ENCODE measurements at places on chromosomes 1 and 21.

- ATAC-seq = no peak
Observed at GRCh38 chr21:28991861-28992525, 684 bp downstream of the LTN1 start.

DNA sequence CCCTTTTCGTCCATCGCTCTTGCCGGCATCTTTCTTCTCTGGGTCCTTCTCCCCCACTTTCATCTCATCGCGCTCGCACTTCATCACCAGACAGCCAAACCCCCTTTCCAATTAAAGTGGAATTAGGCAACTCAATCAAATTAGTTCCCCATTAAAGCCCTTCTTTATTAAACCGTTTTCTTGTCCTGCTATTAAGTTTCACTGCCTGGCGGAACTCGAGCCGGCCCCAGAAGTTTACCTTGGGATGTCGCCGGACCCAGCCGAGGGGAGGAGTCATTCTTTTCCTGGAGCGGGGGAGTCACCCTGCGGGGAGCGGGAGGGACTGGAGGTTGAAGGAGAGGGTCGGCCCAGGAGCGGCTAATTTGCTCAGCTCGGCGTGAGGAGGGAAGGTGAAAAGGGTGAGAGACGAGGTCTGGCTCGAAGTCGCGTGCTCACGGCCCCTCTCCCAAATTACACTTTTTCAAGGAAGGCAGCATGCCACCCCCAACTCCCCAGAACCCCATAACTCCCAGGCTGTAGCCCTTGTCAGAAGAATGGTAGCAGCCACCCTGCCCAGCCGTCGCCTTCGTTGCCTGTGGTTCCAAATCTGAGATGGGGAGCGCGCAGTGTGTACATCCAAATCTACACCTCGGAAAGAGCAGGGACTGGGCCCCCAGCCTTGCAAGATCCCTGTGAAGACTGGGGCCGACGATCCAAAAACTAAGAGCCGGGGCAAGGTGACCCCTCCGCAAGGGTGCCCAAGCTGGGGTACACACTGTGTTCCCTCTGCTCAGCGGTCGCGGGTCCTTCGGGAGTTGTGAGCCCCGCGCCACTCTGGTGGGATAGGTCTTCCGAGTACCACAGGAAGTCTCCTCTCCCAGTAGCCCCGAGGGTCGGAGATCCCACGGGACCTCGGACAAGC is 6.4 kb downstream of the DMRTA2 start:
- no peak for ATAC-seq

DNA sequence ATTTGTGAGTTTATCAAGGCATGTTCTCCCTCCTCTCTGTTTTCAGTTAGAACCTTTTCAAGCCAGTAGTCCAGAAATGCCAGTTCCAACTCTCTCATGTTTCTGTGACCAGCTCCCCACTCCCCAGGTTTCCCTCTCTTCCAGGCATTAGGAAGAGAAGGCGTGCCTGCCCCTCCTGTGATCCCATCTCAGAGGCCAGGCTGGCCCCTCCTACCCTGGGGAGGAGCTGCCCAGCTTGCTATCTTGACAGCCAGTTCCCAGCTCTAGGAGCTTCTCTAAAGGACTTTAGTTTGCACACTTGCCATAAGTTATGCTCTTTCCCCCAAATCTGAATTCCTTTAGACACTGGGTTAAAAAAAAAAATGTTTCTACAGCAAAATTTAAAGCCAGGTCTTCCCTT is 8.9 kb downstream of the HYI start:
- no peak for ATAC-seq

DNA sequence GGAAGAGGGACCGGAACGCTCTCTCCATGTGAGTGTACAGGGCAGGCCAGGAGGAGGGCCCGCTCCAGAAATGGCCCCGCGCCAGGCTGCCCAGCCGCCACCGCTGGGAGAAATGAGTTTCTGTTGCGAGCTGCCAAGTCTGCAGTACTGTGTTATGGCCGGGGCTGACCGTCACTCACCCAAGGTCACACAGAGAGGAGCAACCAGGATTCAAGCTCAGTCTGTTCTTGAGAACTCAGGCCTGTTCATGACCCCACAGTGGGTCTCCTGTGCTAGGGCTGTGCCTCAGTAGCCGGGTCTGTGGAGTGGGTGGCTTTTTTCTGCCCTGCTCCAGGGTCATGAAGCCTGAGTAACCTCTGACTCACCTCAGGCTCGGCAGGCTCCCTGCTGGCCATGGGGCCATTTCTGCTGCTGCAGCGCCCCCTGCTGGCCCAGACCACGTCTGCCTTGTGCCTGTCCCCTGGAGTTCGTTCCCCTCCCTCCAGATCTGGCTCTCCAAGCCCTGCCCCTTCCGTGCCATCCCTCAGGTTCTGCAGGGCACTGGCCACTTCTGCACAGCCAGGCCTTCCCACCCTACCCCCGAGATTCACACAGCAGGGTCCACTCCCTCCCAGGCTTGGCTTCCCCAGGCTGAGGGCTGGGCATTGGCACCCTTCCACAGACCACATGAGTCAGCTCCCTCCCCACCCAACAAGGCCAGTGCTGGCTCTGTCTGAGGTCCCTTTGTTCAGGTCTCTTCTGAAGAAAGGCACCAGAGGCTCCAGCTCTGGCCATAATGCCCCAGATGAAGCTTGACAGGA is 51.8 kb downstream of the EDN2 start:
- ATAC-seq = peak; percentile 86

DNA sequence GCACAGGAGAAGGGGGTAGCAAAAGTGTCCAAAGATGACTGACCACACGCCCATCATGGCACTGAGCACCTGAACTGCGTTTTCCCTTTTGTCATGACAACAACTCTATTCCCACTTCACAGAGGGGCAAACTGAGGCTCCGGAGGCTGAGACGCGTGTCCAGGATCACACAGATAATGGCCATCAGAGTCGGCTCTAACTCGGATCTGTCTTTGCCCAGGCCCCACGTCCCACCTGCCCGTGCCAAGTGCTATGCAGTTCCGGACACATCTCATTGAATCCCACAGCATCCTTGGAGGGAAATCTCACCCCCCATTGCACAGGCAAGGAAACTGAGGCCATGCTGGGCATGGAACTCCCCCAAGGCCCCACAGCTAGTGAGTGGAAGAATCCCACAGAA is 62.1 kb downstream of the MATN1 start:
- no peak for ATAC-seq

DNA sequence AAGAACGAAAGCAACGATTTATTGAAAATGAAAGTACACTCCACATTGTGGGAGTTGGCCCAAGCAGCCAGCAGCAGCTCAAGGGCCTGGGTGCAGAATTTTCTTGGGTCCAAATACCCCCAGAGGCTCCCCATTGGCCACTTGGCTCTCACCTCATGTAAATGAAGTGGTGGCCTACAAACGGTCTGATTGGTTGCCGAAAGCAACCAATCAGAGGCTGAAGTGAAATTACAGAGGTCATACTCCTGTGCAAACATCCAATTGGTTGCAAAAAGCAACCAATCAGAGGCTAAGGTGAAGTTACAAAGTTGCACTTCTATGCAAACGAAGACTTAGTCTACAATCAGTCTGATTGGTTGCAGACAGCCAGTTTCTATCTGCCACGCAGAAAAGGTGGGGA is 31.9 kb downstream of the FAM163A start:
- no peak for ATAC-seq

GRCh38 chr1:15245593-15246360 is 1.2 kb upstream of the FHAD1 start:
- ATAC-seq = no peak

DNA sequence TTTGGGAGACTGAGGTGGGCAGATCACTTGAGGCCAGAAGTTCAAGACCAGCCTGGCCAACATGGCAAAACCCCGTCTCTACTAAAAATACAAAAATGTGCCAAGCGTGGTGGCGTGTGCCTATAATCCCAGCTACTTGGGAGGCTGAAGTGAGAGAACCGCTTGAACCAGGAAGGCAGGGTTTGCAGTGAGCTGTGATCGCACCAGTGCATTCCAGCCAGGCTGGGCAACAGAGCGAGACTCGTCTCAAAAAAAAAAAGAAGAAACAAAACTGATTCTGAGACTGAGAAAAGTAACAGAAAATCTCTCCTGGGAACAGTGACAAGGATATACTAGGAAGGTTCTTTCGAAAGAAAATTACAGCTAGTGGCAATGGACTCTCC is 20.9 kb downstream of the USP48 start:
- no peak for ATAC-seq

GRCh38 chr1:35717911-35718476 is 690 bp downstream of the C1orf216 start:
- ATAC-seq = no peak

- no peak for ATAC-seq
Observed at GRCh38 chr1:245578308-245578707, 423.5 kb downstream of the KIF26B start.

- ATAC-seq = no peak
Observed at GRCh38 chr1:214537219-214537618, 14.2 kb downstream of the PTPN14 start.

- no peak for ATAC-seq
Observed at GRCh38 chr1:168939110-168939946, 167.2 kb upstream of the ATP1B1 start.

- no peak for ATAC-seq
Observed at GRCh38 chr1:62800281-62800680, 16.3 kb downstream of the ATG4C start.

DNA sequence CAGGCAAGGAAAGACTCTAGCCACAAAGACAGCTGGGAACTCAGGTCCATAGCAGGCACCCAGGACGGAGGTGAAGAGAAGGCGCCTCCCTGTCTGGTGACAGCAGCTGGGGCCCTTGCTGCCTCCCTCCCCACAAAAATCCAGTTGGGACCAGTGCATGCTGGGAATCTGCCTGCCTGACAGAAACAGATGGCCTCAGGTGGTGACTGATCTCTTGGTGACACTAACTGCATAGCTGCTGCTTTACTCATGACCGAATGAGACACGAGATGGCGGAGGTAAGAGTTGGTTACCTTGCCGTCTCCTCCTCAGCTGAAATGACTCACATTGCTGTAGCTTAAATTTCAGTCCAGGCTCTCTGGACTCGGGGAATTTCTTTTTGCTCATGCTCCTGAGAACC is 130.3 kb downstream of the FGGY start:
- no peak for ATAC-seq

DNA sequence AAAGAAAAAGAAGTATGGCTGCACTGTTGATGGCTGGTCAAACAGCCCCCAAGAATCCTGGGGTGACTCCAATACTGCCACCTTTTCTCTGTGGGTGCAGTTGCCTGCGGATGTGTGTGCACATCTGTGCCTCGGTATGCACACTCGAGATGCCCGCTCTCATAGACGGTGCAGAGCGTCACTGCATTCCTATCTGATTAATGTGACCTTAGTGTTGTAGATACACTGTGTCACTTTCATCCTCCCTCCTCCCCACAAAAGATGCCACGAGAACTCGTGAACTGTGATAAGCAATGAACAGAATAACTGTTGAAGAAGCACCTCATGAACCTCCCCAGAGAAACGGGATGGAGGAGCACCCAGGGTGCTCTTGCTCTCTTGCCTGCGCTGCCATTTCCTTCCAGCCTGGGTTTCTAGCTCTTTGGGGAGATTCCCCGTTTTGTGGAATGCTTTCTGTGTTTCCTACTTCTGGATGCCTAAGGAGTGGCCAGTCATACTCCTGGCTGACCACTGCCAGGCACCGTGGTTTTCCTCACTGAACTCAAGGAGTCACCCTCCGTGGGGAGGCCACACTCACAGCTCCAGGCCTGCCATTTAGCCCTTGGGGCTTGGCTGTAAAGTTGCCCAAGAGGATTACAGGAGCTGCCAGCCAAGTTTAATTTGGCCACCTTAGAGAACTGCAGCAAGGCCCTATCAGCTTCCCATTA is 32.0 kb downstream of the NTPCR start:
- ATAC-seq = no peak

GRCh38 chr1:245131026-245131393 is 23.8 kb upstream of the KIF26B start:
- ATAC-seq = no peak

DNA sequence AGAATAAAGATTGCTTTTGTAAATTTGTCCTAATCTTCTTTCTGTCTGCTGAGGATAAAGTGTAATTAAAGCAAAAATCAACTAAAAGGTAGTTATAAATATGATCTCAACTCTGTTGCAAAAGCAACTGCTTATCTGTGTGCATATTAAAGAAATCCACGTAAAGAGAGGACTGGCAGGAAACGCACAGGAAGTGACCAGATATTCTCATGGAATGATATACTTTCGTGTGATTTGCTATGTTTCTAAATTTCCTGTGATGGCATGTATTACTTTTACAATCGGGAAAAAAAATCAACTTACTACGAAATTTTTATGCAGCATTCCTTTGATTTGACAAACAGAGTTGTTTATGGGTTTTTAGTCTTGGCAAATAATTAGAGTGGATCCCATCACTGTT is 75.4 kb downstream of the RGS2 start:
- no peak for ATAC-seq

GRCh38 chr1:76337542-76338219 is 263.1 kb downstream of the ST6GALNAC3 start:
- ATAC-seq = no peak

GRCh38 chr1:85374160-85374559 is 90.8 kb downstream of the DDAH1 start:
- no peak for ATAC-seq

DNA sequence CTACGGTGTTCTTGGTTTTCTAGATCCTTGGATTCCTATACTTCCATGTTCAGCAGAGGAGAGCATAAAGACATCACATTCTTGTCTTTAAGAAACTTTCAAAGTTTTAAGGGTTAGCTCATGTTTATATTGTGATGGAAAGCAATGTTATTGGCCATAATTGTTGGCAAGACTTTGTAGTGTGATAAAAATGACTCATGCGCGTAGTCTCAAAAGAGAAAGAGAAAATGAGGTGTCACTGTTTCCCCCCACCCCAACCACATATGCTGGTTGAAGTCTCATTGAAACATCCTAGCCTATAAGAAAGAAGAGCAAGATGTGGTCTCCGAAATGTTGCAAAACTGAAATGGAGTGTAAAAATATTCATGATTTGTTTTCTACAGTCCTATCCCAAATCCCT is 348.8 kb downstream of the PTBP2 start:
- ATAC-seq = no peak

DNA sequence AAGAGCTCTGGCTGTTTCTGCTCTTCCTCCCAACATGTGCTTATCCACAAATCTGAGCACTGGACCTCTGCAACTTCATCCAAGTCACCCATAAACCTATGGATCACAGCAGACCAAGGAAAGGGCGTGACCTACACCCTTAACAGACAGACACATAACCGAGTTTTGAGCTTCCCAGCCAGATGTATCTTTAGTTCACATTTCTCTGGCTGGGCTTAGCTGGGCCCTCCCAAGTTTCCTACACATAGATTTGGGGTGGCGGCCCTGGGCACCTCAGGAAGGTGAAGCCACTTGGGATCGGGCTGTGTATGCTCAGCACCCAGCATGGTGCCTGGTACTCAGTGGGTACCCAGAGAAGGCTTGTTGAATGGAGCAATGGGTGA is 26.4 kb downstream of the FAAH start:
- ATAC-seq = no peak

GRCh38 chr1:23148084-23148483 is 20.6 kb downstream of the LUZP1 start:
- ATAC-seq = peak; percentile 97

GRCh38 chr1:5509664-5510452 is 482.4 kb downstream of the NPHP4 start:
- ATAC-seq = peak; percentile 44

GRCh38 chr1:204207136-204207616 is 6.6 kb downstream of the GOLT1A start:
- peak; percentile 88 for ATAC-seq

GRCh38 chr1:119948342-119949214 is 52.3 kb upstream of the ADAM30 start:
- ATAC-seq = peak; percentile 63

GRCh38 chr1:93817819-93818569 is 61.0 kb downstream of the DNTTIP2 start:
- peak; percentile 71 for ATAC-seq
